Heart left ventricle (tissue), 16 donors: ENCODE measurements at places on chromosomes 7 and 10. TPM values are rescaled to one million over a fixed set of nuclear protein-coding genes. Genes with fewer than 3 reads are reported as not detected.

GRCh38 chr7:44539669-44540506 lies 1.2 kb downstream of the NPC1L1 start:
- no peak for DNase-seq
- no peaks in the 10 kb centered on the region for H3K36me3 ChIP-seq
- H3K27ac ChIP-seq, result no peak overlapping the region
- H3K4me1 ChIP-seq, result no peaks in the 10 kb centered on the region

DNA sequence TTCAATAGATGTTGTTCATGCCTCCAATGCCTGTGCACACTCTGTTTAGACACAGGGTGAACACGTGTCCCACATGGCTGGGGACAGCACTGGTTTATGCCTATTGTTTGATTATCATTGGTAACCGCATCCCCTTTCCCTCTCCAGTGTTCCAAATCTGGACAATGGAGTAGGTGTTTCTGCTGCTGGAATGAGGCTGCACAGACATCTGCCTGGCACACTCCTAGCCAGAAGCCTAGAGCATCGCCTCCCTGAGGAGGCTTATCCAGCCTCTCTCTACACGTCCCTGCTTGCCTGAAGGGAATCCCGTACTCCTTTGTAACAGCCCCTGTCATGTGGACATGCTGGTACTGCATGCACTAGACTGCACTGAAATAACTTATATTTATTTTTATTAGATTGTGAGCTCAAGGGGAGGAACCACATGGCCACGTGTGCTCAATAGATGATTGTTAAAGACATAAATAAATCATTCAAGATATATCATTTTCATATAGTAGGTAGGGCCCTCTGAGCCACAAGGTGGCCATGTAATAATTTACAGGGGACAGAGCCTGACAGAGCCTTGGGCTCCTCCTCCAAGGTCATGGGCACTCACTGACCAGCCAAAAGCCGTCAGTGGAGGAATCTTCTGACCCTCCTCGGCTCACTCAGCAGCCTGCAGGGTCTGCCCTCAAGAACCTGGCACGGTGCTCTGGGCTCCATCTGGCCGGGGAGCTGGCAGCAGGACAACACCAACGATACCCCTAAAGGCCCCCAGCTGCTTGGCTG lies 310.9 kb upstream of the ZNF32 start:
- DNase-seq, result no peak
- H3K4me3 ChIP-seq, result no peak overlapping the region
- H3K4me1 ChIP-seq, result peaks cover 12% of the 10 kb centered on the region
- H3K36me3 ChIP-seq, result no peaks in the 10 kb centered on the region
- H3K27me3 ChIP-seq, result no peaks in the 10 kb centered on the region

- no peaks in the 10 kb centered on the region for H3K4me1 ChIP-seq
- no peak overlapping the region for H3K27ac ChIP-seq
- no peaks in the 10 kb centered on the region for H3K36me3 ChIP-seq
Observed at GRCh38 chr7:3548815-3549214, 247.8 kb downstream of the SDK1 start.

- H3K27me3 ChIP-seq, result no peaks in the 10 kb centered on the region
- no peak for DNase-seq
- H3K4me3 ChIP-seq, result no peak overlapping the region
- H3K4me1 ChIP-seq, result no peaks in the 10 kb centered on the region
- no peak overlapping the region for H3K27ac ChIP-seq
Observed at GRCh38 chr10:133176546-133176945, 16.5 kb downstream of the KNDC1 start.

DNA sequence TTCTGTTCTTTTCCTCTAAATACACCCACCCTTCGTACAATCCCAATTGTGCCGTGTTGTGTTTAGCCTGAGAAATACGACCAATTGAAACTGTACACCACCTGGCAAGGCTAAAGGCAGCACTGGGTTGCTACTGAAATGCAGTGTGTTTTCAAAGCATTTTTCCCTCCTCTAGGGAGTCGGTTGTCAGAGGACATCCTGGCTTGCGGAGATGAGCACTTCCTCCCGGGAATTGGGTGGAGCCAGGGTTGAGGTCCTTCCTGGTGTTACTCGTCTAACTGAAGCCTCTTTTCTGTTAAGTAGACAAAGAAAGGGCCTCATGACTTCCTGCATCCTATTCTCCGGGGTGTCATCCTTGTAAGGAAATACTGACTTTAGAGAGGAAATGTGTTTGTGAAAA lies 133.5 kb downstream of the MTPAP start:
- no peaks in the 10 kb centered on the region for H3K36me3 ChIP-seq
- H3K27me3 ChIP-seq, result no peaks in the 10 kb centered on the region
- no peaks in the 10 kb centered on the region for H3K4me1 ChIP-seq
- DNase-seq, result peak; percentile 58
- H3K27ac ChIP-seq, result peak overlapping the region; percentile 71

DNA sequence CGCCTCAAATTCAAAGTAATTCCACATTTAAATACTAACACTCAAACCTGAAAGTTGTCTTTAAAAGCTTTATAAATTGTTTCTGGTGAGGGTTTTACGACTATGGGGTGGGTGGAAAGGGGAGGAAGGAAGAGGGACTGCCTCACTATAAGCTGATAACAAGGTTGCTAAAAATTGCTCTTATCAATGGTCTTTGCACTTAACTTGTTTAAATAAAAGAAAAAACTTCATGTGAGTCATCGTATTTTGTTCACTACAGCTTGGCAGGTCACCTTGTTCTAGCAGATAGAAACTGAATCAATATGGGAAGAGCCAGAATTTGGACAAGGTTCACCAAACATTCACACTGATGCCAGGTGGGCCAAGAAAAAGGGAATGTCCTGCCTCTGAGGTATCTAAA lies 129.2 kb downstream of the TES start:
- no peaks in the 10 kb centered on the region for H3K36me3 ChIP-seq
- no peak for DNase-seq
- H3K27ac ChIP-seq, result peak overlapping the region; percentile 55
- H3K4me1 ChIP-seq, result no peaks in the 10 kb centered on the region

GRCh38 chr10:50387007-50387731 lies 135.9 kb upstream of the ASAH2 start:
- peaks cover 32% of the 10 kb centered on the region for H3K4me1 ChIP-seq
- no peaks in the 10 kb centered on the region for H3K36me3 ChIP-seq
- H3K27ac ChIP-seq, result no peak overlapping the region
- H3K4me3 ChIP-seq, result no peak overlapping the region
- no peaks in the 10 kb centered on the region for H3K27me3 ChIP-seq

PAX4 gene
- total RNA-seq, result not detected

DNA sequence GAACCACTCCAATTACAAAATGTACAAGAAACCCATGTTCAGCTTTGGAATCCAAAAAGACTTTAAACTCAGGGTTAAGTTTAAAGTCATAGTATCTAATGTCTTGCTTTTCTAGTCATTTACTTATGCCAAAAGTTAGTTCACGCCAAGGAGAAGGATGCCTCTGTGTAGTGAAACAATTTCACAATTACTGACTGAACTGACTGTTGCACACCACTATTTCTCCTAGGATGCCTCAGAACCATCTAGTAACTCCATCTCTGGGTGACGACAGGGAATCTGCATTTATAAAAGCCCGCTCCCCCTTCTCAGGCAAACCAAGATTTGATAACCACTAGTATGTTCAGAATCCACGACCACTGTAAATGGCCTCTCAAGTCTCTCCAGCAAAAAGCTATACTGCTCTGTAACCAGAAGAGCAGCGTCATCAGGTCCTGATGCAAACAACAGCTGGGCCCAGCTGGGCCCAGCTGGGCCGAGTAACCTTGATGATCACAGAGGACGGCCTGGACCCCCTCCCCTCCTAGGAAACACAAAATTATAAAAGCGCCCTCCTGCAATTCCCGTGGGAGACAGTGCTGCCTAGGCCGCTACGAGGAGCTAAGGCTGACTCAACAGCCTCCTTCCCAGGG lies 680 bp upstream of the ADO start:
- no peaks in the 10 kb centered on the region for H3K27me3 ChIP-seq
- no peak for DNase-seq
- H3K27ac ChIP-seq, result peak overlapping the region; percentile 98

DNA sequence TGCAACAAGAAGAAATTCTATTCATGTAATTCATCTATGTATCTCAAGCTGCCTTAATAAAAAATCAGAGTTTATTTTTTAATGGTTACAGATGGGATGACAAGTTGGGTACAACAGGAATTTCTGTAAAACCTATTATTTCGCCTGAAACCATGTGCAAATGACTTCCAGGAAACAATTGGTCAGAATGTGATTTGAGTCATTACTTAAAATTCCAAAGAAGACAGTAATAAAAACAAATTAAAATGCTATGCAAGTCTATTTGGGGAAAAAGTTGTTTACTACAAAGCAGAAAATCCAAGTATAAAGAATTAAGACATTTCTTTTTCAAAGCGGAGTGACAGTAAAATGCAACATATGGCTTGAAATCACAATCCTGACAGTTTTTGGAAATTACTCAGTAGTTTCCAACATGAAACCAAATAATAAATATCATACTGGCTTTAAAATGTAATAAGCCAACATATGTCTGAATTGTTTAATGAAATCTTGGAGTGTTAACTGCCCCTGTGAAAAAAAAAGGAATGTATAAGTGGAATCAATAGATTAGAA lies 41.5 kb upstream of the SEMA3C start:
- H3K4me1 ChIP-seq, result no peaks in the 10 kb centered on the region
- H3K27me3 ChIP-seq, result no peaks in the 10 kb centered on the region
- no peak overlapping the region for H3K27ac ChIP-seq
- no peak overlapping the region for H3K4me3 ChIP-seq
- no peak for DNase-seq

DNA sequence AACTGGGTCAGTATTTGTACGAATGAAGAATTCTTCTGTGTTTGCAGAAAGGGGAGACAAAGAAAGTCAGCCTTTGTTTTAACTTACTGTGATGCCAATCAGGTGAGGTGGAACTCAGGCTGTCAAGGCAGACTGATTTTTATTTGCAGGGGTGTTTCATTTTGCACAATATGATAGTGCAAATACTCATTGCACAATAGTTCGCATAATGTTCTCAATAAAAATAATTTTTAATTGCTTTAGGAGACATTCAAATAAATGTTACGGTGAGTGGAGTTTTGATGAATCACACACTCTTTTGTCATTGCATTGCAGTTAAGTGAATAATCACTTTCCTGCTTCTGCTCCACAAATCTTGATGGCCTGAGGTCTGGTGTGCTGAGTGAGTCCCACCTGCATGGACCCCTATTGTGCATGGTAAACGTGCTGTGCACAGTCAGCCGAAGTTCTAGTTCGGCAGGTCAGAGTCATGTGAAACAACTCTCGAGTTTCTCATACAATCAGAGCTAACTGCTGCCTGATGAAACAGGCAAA lies 141.3 kb upstream of the FZD8 start:
- H3K4me3 ChIP-seq, result no peak overlapping the region
- no peaks in the 10 kb centered on the region for H3K4me1 ChIP-seq
- H3K36me3 ChIP-seq, result no peaks in the 10 kb centered on the region
- H3K27me3 ChIP-seq, result no peaks in the 10 kb centered on the region
- DNase-seq, result no peak
- no peak overlapping the region for H3K27ac ChIP-seq

NYAP1 gene
- 0.75 TPM for total RNA-seq

DNA sequence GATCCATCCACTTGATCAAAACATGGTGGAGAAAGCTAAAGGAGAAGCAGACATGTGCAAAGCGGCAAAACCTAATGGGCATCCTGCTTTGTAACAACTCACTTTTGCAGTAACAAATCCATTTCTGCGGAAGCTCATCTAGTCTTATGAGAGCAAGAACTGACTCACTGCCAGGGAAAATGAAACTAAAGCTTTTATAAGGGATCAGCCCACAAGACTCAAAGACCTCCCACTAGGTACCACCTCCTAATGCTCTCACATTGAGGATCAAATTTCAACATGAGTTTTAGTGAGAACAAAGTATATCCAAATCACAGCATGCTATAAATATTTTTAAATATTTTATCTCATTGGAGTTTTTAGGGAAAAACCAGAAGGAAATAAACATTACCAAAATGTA lies 120.1 kb upstream of the GNAI1 start:
- H3K27ac ChIP-seq, result no peak overlapping the region
- H3K36me3 ChIP-seq, result no peaks in the 10 kb centered on the region
- no peaks in the 10 kb centered on the region for H3K27me3 ChIP-seq
- H3K4me3 ChIP-seq, result no peak overlapping the region

SEM1 gene
- total RNA-seq, result 50.0 TPM

DNA sequence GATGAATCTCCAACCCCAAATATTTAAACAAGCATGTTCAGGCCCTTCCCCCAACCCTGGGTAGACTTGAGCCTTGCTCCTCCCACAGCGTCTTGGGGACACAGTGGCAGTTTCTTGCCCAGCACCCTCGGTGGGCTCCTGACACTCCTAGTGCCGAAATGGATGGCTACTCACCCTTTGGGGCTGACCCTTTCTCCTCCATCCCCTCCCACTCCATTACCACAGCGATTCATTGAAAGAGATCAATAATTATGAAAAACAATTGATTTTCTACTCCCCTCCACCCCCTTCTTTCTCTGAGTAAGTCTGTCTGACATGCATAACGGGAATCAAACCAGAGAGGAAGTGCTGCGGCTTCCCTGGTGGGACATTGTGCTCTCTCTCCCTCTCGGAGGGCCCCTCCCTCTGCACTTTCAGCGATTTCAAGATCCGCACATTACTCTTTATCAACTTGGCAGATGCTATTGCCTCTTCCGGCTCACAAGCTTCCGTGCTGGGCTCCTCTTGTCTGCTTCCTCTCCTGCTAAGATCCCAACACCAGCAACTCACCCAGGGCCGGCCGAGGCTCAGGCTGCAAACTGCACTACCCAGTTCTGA lies 79.0 kb upstream of the PLXNA4 start:
- no peak overlapping the region for H3K27ac ChIP-seq
- no peaks in the 10 kb centered on the region for H3K36me3 ChIP-seq
- H3K27me3 ChIP-seq, result no peaks in the 10 kb centered on the region
- H3K4me1 ChIP-seq, result peaks cover 3% of the 10 kb centered on the region
- no peak overlapping the region for H3K4me3 ChIP-seq
- peak; percentile 63 for DNase-seq

DNA sequence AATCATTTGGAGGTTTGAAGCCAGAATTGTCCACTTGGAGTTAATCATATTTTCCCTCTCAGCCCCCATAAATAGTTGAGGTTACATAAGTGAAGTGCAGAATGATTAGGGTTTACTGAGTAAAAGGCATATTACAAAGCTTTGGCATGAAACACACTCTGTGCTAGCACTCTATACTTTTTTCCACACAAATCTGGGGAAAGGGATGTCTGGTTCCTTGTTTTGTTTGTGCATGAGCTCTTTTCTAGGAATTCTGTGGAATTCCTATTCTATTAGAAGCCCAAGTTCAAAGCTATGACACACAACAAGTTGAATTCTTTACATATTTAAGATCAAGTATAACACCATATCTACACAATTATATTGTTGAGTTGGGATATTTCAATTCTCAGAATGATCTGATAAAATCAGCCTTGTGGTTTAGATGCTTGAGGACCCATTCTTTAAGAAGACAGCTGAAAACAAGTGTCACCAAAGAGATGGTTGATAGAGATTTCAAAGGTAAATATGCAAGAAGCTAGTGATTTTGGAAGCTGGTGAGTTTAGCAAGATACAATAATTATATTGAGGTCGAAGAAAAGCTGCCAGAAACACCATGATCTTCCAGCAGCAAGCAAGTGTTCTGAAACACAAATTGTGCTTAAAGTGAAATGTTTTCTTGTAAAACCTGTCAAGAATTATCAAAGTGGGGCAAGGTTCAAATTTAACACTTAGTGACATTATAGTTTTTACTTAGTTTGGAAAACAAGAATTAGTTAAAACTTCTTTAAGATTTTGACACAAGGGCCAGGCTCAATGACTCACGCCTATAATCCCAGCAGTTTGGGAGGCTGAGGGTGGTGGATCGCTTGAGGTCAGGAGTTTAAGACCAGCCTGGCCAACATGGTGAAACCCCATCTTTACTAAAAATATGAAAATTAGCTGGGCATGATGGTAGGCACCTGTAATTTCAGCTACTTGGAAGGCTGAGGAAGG lies 122.6 kb downstream of the INHBA start:
- H3K36me3 ChIP-seq, result no peaks in the 10 kb centered on the region
- no peaks in the 10 kb centered on the region for H3K27me3 ChIP-seq
- DNase-seq, result no peak
- H3K4me1 ChIP-seq, result no peaks in the 10 kb centered on the region
- no peak overlapping the region for H3K4me3 ChIP-seq
- no peak overlapping the region for H3K27ac ChIP-seq
